ENCODE measurements at places on chromosomes 2 and 18. TPM values are rescaled to one million over a fixed set of nuclear protein-coding genes. Genes with fewer than 3 reads are reported as not detected.

Gene ACKR3
- total RNA-seq = 14.8 TPM

Gene C2orf76
- 11.3 TPM for total RNA-seq

Gene DSG4
- total RNA-seq = not detected

Gene PMAIP1
- total RNA-seq = 15.7 TPM

Gene TPO
- not detected for total RNA-seq

Gene PLCD4
- total RNA-seq = 0.79 TPM

Gene SCYGR1
- total RNA-seq = not detected

Gene CDH7
- not detected for total RNA-seq

Gene CRYGC
- total RNA-seq = not detected

Gene PPP3R1
- 59.2 TPM for total RNA-seq

Gene ACVR1
- total RNA-seq = 20.0 TPM

Gene NEU4
- not detected for total RNA-seq

Gene MALL
- total RNA-seq = 102 TPM

Gene PLB1
- 0.53 TPM for total RNA-seq

Gene UGT1A8
- not detected for total RNA-seq

Gene KCMF1
- 81.1 TPM for total RNA-seq

Gene UPP2
- total RNA-seq = not detected

Gene HOXD4
- total RNA-seq = 8.7 TPM

Gene PRSS56
- total RNA-seq = not detected

Gene ELOA2
- total RNA-seq = not detected

Gene ZSWIM2
- total RNA-seq = not detected

Gene EPHA4
- total RNA-seq = 35.8 TPM

Gene REG3A
- not detected for total RNA-seq

Gene LAMA1
- under 0.01 TPM for total RNA-seq

Gene IL37
- total RNA-seq = not detected

Gene HOXD8
- total RNA-seq = not detected

Gene SLC38A11
- not detected for total RNA-seq

Gene CASP10
- total RNA-seq = 38.4 TPM

Gene LIPG
- 78.5 TPM for total RNA-seq

Gene MTERF4
- total RNA-seq = 27.0 TPM

Gene CYS1
- not detected for total RNA-seq
